PC-3 (cell line): ENCODE measurements at places on chromosomes 1 and 21. TPM values are rescaled to one million over a fixed set of nuclear protein-coding genes. Genes with fewer than 3 reads are reported as not detected.

C1orf198 gene
- total RNA-seq, result 24.5 and 24.8 TPM in 2 replicates

OR6K3 gene
- not detected in 2 replicates for total RNA-seq

ESRRG gene
- 1.1 and 1.7 TPM in 2 replicates for total RNA-seq

SAMSN1 gene
- 0.63 TPM in 1 of 2 replicates, not detected in the other for total RNA-seq

NHLH1 gene
- not detected in 2 replicates for total RNA-seq

TRAPPC10 gene
- 28.9 and 31.4 TPM in 2 replicates for total RNA-seq

VHLL gene
- 1.1 TPM in 1 of 2 replicates, not detected in the other for total RNA-seq

GLUL gene
- 131 and 159 TPM in 2 replicates for total RNA-seq

TARBP1 gene
- total RNA-seq, result 15.1 and 27.7 TPM in 2 replicates

MYBPH gene
- total RNA-seq, result not detected in 2 replicates

GBP6 gene
- total RNA-seq, result 0.17 and 0.40 TPM in 2 replicates

BACE2 gene
- 89.2 and 96.2 TPM in 2 replicates for total RNA-seq

SPRR1A gene
- not detected in 2 replicates for total RNA-seq

VWA5B1 gene
- total RNA-seq, result not detected in 2 replicates

NCF2 gene
- 26.1 and 31.3 TPM in 2 replicates for total RNA-seq

PPIAL4G gene
- not detected in 2 replicates for total RNA-seq

RHBDL2 gene
- total RNA-seq, result 3.6 and 10.0 TPM in 2 replicates

DDAH1 gene
- total RNA-seq, result 65.9 and 68.2 TPM in 2 replicates

MTARC2 gene
- total RNA-seq, result 13.3 and 17.7 TPM in 2 replicates

CTSE gene
- 0.51 TPM in 1 of 2 replicates, not detected in the other for total RNA-seq
